ENCODE measurements at places on chromosomes 5 and 9.
A peak's percentile ranks its signal among the peaks of the same experiment; 100 is the strongest.

- DNase-seq = no peak
Measured at GRCh38 chr5:82975396-82975795, 101.8 kb downstream of the TMEM167A start.

DNA sequence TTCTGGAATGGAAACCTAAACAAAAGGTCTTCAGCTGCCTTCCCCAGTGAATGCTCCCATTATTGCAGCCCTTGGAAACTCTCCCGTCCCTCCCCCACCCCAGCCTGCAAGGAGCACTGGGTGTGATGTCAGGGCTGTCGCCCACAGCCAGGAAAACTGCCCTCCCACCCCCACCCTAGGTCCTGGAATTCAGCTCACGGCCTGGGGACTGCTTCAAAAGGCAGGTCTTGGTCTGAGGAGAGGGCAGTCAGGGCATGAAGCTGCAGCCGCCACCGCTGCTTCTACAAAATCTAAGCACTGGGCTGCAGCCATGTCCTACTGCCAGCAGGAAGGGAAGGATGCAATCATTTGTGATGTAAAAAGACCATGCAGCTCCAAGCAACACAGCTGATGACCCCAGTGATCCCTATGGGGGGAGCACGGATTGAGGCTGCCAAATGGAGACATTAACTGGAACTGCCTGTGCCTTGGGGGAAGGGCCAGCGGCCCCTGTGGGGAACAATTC is 11.4 kb downstream of the GRHPR start:
- no peak for DNase-seq

- DNase-seq = no peak
Measured at GRCh38 chr5:153753645-153754432, 263.4 kb downstream of the GRIA1 start.

GRCh38 chr9:38235244-38235643 is 157.3 kb upstream of the ALDH1B1 start:
- DNase-seq = no peak

GRCh38 chr5:173012882-173013281 is 29.3 kb downstream of the ATP6V0E1 start:
- no peak for DNase-seq

- DNase-seq = peak; percentile 77
Measured at GRCh38 chr9:136686794-136687711, at the start of gene AGPAT2. Gene AGPAT2, minus strand, starts transcription at chr9:136687457. Its CDS starts 100 bp downstream, at chr9:136687357.

GRCh38 chr5:35860686-35861085 is 4.0 kb downstream of the IL7R start:
- no peak for DNase-seq

GRCh38 chr5:109152565-109152964 is 257.2 kb downstream of the PJA2 start:
- no peak for DNase-seq

DNA sequence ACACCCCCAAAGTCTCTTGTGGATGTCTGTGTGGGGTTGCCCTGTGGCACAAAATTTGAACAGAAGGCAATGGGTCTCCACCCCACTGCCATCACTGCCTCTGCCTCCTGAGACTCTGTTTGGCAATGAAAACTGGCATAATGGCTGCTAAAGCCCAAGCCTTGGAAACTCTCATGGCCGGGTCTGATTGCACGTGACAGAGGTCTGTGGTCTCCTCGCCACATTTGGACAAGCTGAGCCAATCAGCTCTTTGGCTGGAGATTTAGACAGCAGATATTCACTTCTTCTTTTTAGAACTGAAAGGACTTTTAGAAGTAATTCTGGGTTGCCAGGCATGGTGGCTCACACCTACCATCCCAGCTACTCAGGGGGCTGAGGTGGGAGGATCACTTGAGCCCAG is 5.5 kb downstream of the GGTA1 start:
- peak; percentile 27 for DNase-seq

- DNase-seq = no peak
Measured at GRCh38 chr9:78549711-78550110, 252.8 kb downstream of the PSAT1 start.

GRCh38 chr9:90926936-90927335 is 125.3 kb downstream of the SYK start:
- no peak for DNase-seq

DNA sequence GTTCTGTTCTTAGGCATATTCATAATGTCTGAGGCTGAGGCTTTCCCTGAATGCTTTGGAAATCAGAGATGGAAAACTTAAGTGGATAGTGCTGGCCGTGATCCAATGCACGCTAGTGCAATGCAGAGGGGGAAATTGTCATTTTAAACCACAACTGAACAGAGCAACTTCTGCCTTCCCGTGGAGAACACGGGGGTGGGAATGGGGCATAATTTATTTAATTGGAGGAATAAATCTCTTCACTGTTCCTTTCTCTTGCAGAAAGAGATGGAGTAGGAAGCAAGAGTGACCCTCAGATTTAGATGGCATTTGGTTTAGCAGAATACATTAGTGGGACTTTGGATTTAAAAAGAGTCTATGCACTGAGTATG is 22.9 kb upstream of the NREP start:
- DNase-seq = no peak

DNA sequence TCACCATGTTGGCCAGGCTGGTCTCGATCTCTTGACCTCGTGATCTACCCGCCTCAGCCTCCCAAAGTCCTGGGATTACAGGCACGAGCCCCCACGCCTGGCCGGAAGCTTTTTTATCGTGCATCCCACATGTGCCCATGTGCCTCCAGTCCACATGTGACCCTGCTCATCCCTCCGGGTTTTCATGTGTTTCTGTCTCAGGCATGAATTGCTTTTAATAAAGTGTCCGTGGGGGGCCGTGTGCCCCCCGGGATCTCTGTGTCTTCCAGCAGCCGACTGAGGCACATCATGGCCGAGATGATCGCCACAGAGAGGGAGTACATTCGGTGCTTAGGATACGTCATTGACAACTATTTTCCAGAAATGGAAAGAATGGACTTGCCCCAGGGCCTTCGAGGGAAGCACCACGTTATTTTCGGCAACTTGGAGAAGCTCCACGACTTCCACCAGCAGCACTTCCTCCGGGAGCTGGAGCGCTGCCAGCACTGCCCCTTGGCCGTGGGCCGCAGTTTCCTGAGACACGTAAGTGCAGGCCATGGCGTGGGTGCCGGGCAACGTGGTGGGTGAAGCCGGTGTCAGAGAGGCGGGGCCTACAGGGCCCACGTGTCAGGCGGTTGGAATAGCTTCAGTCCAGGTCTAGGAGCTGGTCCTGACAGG is 22.1 kb upstream of the LRRC14B start:
- no peak for DNase-seq

GRCh38 chr9:5557606-5558587 is 47.6 kb downstream of the PDCD1LG2 start:
- DNase-seq = peak; percentile 74
